ENCODE measurements at places on chromosomes 3 and 15.

DNA sequence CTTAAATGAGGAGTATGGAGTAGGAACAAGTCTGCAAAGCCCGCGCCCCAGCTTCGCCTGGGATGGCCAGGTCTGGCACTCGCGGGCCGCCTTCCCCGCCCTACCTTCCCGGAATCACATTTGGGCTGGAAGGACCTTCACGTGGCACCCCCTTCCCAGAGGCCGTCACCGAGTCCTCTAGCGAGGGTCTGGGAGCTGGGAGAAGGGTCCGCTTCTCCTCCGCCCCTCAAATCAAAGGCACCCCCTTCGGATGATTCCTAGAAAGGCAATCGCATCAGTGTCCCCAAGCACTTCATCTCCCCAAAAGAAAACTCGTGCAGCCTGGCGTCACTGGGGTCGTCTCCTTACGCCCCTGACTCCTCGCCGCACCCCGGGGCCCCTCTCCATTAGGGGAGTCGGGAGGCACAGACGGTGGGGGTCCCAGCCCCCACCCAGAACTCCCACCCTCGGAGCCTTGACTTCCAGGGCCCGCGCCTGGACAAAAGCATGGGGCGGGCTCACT, 380 bp downstream of the MYLK start:
- DNase-seq = peak; percentile 3

DNA sequence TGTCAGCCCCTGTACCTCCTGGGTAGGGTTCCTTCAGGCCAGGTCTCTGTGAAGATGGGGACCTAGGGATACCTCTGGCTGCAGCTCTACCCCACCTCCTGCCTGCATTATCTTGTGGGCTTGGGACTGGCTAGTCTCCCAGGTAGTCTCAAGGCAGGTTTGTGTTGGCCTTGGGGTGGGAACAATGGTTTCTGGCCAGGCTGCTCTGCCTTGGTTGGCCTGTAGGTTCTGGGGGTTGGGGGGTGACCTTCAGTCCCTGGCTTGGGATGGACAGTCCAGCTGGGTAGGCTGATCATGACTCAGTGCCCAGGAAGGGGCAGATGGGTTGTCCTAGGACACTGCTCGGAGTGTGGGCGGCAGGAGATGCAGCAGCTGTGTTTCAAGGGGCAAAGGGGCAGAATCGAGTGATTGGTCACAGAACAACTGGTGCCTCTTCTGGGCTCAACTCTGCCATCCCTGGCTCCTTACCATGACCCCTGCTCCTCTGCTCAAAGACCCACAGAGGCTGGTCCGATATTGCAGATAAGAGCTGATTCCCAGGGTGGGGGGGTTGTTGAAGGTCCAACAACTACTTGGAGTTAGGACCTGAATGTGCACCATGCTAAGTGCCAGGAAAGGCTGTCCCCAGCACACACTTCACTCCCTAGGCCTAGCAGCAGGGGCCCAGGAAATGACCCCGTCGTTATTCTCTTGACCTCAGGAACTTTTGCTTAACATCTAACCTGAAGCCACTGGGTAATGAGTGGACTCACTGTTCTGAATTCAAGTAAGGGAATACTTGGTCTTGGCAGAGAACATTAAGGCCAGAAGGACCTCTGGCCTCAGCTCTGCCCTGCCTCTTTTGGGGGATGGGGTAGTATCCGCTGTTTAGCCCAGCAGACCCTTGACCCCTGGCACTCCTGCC, 18.1 kb upstream of the BSN start:
- no peak for DNase-seq

GRCh38 chr15:89575656-89576416, 567 bp downstream of the TICRR start:
- DNase-seq = peak; percentile 47

DNA sequence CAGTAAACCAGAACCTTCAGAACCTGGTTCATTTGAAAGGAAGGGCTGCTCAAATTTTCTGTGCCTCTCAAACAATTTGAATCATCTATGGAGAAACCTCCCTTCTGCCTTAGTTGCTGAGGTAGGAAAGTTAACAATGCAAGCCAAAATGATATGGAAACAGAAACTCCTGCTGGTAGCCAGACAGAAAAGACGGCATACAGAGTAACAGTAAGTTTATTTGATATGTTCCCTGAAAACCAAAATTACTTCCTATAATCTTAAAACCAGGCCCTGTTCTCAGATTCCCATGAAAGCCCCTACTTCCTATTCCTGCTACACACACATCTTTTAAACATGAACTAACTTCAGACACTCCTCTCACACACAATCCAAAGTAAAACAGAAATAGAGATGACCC, 86.2 kb downstream of the TBC1D5 start:
- no peak for DNase-seq

GRCh38 chr3:173938616-173939015, 541.1 kb downstream of the NLGN1 start:
- DNase-seq = no peak

- DNase-seq = no peak
Measured at GRCh38 chr3:150216041-150216811, 191.9 kb upstream of the TSC22D2 start.

- no peak for DNase-seq
Measured at GRCh38 chr3:167887096-167887495, 151.6 kb downstream of the SERPINI1 start.

- DNase-seq = no peak
Measured at GRCh38 chr3:126678693-126679317, 23.9 kb upstream of the TXNRD3 start.

GRCh38 chr3:43997788-43998369, 243.8 kb upstream of the TOPAZ1 start:
- DNase-seq = peak; percentile 37

GRCh38 chr15:90665288-90666134, 51.6 kb upstream of the BLM start:
- peak; percentile 68 for DNase-seq

DNA sequence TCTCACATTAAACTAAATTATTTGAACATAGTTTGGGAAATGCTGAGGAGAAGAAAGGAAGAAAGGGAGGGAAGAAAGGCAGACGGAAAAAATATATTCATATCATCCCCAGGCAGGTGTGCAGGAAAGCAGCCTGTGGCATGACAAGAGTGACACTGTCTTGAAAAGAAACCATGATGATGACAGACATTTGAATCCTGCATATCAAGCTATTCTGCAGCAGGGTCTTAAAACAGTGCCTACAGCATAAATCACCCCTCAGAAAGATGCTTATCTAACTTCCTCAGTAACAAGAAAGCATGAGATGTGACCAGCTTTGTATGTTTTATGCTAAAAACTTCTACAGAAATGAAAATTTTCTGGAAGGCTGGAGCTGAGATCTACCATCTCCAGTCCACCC, 144.5 kb upstream of the GRM7 start:
- DNase-seq = no peak
